Neural progenitor cell (in vitro differentiated cells): ENCODE measurements at places on chromosomes 2 and 18. TPM values are rescaled to one million over a fixed set of nuclear protein-coding genes. Genes with fewer than 3 reads are reported as not detected.
A peak's percentile ranks its signal among the peaks of the same experiment; 100 is the strongest.

GRCh38 chr18:44130376-44130942 lies 550.2 kb upstream of the SETBP1 start:
- peak; percentile 75 for DNase-seq

DNA sequence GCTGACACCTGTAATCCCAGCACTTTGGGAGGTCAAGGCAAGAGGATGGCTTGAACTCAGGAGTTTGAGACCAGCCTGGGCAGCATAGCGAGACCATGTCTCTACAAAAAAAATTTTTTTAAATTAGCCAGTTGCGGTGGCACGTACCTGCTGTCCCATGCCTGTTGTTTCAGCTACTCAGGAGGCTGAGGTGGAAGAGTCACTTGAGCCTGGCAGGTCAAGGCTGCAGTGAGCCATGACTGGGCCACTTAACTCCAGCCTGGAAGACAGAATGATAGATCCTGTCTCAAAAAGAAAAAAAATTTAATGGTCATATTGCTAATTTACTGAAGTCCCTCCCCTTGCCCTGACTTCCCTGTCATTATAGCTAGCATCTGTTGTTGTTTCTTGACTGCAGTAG lies 112.6 kb downstream of the ARHGAP28 start:
- DNase-seq: no peak

DNA sequence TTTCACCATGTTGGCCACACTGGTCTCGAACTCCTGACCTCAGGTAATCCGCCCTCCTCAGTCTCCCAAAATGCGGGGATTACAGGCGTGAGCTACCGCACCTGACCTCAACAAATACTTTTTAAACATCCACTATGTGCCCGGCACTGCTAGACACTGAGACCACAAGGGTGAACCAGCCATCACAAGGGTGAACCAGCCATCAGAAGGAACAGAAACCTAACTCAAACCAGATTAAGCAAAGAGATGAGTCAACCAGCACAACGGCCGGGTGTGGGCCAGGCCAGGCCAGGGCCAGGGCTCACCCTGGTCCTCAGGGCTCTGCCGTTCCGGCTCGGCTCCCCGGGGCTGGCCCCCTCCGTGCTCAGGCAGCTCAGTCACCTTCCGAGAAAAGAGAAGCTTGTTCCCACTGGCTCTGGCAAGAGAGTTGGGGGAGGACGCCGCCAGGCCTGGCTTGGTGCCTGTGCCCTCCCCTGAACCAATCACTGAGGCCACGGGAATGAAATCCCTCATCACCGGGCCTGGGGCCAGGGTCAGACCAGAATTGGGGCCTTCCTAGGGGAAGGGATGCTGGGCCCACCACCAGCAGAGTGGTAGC lies 4.4 kb downstream of the TEX44 start:
- DNase-seq: no peak

- DNase-seq: no peak
Observed at GRCh38 chr2:130916438-130916705, 79.7 kb downstream of the ARHGEF4 start.

Gene RAB27B
- total RNA-seq: 0.43 and 5.0 TPM in 2 replicates

Gene ABCB11
- total RNA-seq: 0.09 TPM in 1 of 2 replicates, not detected in the other
